CD4-positive, alpha-beta memory T cell (primary cell): ENCODE measurements at places on chromosomes 2 and 18.

DNA sequence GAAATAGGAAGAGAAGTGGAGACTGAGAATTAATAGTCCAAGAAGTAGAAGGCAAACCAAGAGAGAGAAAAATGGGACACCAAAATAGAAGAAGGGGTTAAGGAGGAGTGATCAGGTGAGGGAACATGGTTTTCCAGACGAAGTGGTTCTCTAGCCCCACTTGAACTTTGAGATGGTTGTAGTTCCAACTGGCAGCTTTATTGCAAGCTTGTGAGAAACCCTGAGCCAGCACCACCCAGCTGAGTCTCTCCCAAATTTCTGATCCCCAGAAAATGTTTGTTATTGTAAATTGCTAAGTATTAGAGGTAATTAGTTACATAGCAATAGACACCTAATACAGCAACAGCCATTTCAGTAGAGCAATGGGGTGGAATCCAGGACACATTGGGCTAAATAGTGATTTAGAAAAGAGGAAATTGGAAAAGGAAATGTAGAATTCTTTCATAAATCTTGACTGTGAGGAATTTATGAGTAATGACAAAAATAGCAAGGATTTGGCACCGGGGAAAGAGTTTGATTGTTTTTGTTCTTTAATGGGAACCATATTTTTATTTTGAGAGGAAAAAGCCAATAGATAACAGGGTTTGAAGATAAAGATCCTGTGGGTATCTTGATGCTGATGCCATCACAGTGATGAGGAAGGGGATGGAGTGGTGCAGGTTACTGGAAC is 62.1 kb upstream of the XDH start:
- H3K27ac ChIP-seq, result no peak overlapping the region
- no peaks in the 10 kb centered on the region for H3K27me3 ChIP-seq
- no peak overlapping the region for H3K4me3 ChIP-seq
- H3K36me3 ChIP-seq, result no peaks in the 10 kb centered on the region

DNA sequence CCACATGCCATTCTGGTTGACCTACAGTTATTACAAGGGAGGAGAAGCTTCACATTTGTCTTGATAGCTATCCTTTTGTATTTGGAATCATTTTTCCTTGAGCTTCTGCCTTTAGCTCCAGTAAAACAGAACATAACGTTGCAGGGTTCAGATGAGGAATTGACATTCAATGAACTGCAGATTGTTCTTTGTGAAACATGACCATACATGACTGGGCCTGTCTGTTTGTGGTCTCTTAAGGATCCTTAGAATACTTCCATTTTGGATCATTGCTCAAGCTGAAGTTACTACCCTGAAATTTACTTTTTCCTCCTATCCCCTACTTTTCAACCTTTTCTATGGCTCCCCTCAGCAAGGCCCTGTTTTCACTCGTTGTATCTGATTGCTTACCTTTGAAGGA is 1281.7 kb upstream of the CELF4 start:
- H3K27me3 ChIP-seq, result no peaks in the 10 kb centered on the region
- no peak overlapping the region for H3K4me3 ChIP-seq
- H3K27ac ChIP-seq, result no peak overlapping the region

DNA sequence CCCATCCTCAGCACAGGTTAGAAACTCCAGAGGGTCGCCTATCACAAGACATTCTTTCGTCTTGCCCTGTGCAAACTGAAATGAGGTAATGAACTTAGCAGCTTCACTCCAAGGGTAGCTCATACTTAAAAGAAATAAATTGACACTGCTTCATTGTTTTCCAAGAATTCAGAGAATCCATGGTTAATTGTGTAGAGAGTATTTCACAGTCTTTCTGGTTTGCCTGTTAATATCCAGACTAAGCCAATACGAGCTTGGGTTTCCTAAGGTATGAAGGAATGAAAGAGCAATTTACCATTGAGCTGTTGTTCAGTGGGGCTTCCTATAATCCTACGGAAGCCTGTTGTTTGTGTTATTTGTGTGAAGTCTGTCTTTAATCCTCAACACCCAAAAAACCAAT is 58.7 kb downstream of the FAM124B start:
- H3K27ac ChIP-seq, result no peak overlapping the region
- DNase-seq, result no peak
- H3K4me3 ChIP-seq, result no peak overlapping the region
- H3K36me3 ChIP-seq, result no peaks in the 10 kb centered on the region
- no peaks in the 10 kb centered on the region for H3K27me3 ChIP-seq
- no peaks in the 10 kb centered on the region for H3K4me1 ChIP-seq

GRCh38 chr2:46416739-46417403 is 62.5 kb upstream of the TMEM247 start:
- no peaks in the 10 kb centered on the region for H3K36me3 ChIP-seq
- no peak overlapping the region for H3K4me3 ChIP-seq
- no peak overlapping the region for H3K27ac ChIP-seq
- no peak for DNase-seq
- no peaks in the 10 kb centered on the region for H3K4me1 ChIP-seq

DNA sequence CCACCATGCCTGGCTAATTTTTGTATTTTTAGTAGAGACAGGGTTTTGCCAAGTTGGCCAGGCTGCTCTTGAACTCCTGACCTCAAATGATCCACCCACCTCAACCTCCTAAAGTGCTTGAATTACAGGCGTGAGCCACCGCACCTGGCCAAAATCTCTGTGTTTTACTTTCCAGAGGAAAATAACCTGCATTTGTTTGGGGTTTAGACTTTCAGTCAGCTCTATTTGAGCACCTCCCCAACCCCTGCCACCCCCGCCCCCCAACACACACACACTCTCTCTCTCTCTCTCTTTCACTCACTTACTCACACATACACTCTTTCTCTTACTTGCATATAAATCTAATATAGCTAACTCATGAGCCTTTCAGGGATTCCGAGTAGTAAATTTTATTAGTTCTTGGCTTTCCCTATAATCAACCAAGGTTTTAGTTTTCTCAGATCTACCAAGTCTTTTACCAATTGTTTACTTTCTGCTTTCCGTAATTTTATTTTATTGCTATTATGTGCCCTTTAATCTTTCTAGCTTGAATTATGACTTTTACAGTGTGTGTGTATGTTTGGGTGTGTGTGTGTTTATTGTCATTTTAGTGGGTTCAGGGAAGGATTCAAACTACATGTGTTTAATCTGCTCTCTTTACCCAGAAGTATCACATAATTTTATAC is 24.5 kb downstream of the MFSD6 start:
- peaks cover 16% of the 10 kb centered on the region for H3K36me3 ChIP-seq
- H3K4me1 ChIP-seq, result peaks cover 47% of the 10 kb centered on the region
- DNase-seq, result no peak
- no peak overlapping the region for H3K27ac ChIP-seq
